ENCODE measurements at places on chromosomes 7 and 10.

DNA sequence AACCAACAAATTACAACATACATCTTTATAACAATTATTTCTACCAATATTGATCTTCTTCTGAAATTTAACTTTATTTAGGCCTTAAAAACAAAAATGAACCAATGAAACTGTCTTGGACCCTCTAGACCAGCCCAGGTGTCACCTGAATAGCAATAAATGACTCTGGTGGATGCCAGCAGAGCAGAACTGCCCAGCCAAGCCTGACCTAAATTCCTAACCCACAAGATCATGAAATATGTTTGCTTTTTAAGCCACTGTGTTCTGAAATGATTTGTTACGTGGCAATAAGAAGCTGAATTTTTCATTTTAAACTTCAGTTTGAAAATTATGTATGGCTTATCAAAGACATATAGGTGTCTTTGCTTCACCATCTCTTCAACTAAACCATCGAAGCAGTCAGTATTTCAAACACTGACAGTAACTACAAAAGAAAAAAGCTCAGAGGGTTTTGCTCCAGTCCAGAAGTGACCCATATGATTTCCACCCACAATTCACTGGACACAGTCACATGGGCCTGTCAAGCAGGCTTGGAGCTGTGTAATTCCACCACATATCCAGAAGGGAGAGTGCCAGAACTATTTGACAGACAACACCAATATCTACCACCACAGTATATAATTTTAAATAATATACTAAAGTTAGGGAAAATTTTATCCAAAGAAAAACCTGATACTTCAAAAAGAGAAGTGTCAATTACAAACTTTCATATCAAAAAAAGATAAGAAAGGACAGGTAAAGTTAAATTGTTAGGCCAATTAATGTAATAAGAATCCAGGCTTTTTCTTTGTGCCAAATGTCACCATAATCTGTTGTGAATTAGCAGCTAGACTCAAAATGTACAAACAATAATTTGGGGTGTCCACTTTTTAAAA lies 94.5 kb downstream of the KMT2C start:
- peak; percentile 76 for DNase-seq

- DNase-seq = no peak
Measured at GRCh38 chr7:39294022-39294421, 272.2 kb upstream of the YAE1 start.

DNA sequence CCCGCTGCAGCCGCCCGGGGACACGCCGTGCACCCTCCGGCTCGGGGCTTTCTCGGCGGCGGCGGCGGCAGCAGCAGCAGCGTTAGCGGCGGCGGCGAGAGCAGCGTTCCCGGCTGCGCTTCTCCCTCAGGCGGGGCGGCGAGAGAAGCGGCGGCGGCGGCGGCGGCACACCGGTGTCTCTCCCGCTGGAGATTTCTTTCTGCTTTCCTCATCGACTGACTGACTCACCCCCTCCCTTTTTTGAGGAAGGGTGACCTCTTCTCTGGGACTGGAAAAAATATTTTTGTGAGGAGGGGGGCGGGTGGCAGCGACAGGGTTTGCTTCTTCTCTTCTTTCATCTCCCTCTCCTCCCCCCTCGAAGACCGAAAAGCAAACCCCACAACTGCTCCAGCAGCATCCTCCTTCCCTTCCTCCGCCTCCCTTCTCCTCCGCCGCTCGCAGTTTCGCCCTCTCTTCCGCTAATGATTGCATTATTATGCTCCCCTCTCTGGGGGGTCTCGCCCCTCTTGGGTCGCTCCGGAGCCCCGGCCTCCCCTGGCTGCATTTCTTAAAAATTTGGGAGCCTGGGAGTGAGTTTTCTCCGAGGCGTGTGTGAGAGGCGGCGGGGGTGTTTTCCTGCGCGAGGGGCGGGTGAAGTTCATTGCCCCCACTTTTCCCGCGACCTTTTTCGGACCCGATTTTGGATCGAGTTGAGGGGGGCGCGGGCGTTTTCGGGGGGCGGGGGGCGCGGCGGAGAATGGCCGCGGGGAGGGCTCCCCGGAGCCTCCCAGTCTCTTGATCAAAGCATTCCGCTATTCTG lies 411 bp downstream of the AUTS2 start:
- DNase-seq = peak; percentile 51

DNA sequence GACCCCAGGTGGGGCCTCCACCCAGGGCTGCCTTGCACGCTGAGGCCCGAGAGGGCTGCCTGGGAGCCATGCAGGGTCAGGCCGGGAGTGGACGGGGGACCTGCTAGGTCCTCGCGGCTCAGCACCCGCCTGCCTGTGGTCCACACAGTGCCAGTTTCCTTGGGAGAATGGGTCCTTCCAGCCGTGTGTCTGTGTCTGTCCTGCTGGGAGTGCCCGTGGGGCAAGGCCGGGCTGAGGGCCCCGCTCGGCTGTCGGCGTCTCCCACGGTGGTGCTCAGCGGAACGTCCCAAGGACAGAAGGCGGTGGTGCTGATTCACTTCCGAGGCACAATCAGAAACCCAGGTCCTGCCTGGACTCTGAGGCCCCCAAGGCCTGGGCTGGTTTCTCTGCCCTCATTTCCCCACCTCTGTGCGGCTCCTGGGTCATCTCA lies 23.2 kb upstream of the GTPBP4 start:
- no peak for DNase-seq

DNA sequence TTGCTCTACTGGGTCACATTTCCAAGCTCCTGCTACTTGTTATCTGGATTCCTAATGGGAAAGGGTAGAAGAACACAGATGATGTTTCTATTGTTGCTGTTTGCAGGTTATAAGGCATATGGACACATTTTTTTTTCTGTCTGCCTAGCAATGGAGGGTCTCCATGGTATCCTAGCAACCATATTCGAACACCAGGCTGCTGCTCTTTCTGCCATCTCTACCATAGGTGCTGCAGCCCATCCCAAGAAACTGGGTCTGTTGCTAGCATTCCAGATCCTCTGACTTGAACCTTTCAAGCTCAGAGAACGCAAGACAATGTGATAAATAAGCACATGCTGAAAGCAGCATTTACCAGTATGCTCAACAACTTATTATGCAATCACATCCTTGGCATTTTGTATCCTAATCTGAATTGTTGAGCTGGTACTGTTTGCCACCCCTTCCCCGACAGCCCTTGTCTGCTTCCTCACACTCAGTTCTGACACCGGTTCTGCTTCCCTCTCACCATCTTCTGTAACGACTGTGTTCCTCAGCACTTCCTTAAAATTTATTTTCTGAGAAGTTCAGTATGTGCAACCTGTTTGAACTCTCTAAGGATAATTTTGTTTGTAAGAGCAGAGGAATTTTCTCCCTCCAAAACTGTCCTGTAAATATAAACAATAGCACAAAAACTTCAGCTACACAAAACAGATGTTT lies 6.2 kb downstream of the PRKG1 start:
- no peak for DNase-seq

DNA sequence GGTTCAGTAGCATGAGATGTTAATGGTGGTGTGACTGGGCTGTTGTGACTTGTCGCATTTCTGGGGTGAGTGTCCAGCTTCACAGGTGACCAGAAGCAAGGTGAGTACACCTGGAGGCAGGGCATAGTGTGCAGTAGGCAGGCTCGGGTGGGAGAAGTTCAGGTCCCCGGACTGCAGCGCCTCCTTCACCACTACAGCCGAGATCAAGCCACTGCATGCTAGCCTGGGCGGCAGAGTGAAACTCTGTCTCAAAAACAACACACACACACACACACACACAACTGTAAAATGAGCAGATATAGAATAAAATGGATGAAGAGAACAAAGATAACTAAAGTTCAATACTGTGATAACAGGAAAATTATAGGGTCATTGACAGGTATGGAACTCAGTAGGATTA lies 11.1 kb upstream of the PARD3 start:
- DNase-seq = no peak

Measured in AG20443 (cell line).